ENCODE measurements at places on chromosomes 3 and 15.

DNA sequence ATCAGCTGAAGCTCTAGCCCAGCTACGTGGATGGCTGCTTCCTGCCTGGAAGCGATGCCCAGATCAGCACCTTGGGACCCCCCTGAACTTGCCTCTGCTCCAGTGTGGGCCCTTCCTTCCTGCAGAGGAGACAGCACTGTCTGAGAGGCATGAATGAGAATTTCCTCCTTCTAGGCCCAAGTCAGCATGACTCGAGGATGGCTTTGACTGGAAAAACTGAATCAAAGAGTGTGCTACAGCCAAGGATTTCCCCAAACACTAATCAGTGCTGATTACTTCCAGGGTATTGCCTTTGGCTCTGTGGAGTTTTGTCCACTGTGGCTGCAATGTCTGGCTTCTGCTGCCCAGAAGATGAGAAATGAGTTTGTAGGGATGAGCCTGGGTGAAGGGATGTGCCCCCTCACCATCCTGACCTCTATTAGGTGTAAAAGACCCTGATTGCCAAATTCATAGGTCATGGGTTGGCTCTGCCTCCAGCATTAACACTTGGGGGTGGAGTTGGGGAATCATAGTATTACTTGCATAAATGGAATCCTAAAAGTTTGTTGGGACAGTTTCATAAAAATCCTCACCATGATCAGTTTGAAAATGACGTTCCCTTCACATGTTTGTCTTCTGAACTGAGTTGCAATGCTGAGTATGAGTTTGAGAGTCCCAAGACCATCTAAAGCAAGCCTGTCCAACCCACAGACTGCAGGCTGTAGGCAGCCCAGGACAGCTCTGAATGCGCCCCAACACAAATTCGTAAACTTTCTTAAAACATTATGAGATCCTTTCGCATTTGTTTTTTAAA, 36.7 kb downstream of the FLNB start:
- DNase-seq, result no peak

DNA sequence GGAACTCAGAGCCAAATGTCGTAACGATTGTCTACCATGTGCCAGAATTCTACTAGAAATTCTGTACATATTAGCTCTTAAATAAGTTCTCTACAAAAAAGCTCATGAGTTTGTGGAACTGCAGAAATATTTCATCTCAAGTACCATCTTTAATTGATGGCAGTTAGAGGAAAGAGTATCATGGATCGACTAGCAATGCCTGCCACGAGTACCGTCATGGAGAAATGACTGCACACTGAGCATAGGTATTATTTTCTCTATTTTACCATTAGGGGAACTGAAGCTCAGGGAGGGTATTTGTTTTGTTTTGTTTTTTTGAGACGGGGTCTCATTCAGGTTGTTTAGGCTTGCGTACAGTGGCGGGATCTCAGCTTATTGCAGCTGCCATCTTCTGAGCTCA, 2.8 kb downstream of the RPUSD3 start:
- DNase-seq, result no peak

GRCh38 chr15:68302729-68303128, 25.2 kb downstream of the FEM1B start:
- no peak for DNase-seq

DNA sequence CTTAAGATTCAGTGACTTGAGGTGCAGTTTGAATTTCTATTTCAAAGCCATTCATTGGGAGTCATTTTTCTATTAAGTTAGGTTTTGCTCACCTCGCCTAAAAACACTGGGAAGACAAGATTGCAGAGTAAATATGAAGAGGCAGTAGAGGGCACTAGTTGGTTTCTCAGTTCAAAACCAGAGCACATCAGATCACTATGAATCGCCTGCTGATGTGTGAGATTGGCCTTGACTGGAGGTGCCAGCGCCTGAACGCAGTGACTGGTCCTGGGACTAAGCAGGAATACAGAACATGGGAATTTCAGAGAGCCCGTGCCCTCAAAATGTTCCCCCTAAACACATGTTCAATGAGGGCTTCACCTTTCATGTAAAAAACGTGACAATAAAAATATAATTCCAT, 229.0 kb downstream of the ITPR1 start:
- DNase-seq, result no peak

DNA sequence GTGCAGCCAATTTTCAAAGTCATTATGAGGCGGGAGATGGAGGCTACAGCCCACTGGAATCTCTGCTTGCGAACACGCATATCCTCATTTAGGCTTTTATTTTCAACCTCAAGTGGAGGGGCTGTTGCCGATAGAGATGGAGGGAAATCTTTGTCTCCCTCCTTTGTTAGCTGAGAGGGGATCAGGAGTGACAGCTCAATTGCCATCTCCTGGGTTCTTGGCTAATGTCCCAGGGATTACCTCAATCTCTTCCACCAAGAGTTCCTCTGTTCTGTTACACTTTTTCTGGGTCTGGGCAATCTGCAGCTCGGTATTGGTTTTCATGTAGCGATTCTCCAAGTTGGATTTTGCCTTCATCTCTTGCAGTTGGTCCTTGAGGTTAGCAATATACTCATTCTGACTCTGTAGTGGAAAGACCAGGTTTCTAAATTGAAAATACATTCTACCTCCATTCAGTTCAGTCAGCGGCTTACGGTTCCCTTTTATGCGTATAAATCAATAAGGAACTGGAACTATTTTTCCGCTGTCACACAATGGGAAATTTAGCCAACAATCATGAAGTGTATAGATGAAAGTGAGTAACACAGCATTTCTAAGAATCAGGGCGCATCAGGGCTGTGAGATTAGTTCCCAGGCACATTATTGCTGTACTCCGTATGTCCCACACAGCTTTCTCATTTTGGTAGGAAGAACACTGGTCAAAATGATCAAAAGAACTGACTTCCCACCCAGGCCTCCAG, 36.2 kb upstream of the RPL35A start:
- DNase-seq, result no peak

DNA sequence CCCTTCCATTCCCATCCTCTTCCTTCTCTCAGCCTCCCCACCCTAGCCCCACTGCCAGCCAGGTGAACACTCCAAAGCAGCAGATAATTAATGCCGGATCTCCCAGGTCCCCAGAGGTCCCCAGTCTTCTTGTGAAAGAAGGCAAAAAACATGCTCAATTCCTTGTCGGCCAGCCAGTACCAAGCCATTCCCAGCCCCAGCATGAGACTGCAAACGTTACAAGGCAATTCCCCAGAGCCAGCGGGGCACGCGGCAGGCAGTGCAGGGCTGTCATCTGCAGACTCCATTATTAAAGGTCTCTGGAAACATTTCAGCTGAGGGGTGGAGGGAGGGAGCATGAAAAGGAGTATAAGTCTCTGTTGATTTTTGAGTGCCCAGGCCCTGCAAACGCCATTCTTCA, 117.8 kb downstream of the XXYLT1 start:
- DNase-seq, result no peak

DNA sequence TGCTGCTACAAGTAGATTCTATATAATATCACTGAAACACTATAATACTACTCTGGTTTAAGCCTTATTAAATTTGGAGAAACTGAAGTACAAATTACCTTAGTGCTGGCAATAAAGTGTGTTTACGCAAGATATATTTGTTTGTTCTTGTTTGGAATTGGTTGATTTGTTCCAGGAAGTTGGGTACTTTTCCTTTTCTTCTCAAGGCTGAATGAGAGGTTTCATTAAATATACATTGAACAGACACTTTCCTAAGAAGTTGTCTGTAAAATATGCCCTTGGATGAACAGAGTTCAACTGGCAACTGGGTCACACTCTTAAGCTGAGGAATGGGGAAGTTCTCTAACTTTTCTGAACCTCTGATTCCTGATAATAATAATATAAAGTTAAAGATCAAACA, 542.1 kb upstream of the NAALADL2 start:
- no peak for DNase-seq

DNA sequence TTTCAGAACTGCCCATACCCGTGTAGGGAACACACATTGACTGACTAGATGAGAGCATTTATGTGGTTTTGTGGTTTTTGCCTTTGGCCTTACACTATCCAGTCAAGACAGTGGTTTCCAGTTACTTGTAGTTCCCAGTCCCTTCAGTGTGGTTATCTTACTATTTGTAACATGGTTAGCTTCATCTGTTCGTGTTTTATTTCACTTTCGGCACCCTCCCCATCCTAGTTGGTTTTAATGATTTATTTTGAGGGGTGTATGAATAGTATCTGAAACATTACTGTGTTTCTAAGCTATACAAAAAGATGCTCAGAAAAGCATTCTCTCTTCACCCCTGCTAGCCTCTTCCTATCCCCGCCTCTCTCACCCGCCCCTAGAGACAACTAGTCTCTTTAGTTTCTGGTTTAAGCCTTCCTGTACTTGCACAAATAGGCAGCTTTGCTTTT, 14.1 kb downstream of the LYSMD4 start:
- peak; percentile 41 for DNase-seq

DNA sequence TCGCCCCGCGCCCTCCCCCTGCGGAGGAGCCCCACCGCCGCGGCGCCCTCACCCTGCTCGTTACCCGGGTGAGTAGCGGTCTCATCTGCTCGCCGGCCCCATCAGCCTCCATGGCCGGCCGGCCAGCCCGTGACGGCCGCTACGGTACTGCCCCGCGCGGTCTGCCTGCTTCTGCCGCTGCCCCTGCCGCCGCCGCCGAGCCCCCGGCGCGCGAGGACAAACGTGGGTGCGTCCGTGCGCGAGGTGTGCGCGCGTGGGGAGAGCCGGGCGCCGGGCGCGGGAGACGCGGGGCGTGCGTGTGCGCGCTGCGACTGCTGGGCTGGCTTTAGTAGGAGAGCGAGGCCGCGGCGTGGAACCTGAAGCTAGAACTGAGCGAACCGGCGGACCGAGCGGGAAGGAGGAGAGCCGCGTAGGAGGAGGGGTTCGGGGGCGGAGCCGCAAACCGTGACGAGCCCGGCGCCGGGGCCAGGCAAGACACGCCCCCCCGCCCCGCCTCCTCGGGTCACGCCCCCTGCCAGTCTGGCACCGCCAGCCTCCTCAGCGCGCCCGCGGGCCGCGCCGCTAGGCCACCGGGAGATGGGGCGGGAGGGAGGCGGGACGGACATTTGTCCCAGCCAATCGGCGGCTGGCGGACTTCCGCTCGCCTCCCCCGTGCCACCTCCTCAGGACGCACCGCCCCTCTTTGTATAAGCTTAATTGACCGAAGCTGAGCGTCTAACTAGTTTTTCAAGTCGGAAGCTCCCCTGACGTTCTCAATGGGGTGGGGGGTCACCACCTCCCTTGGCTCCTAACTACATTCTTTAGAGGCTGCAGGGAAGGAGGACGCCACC, at the start of gene SLC4A7:
SLC4A7 (minus strand) TSS at position 370 of the 830 bp plus-strand sequence; CDS start at position 112, 258 bp downstream.
- DNase-seq, result peak; percentile 65
